H9 (cell line): ENCODE measurements at places on chromosomes 1 and 21. TPM values are rescaled to one million over a fixed set of nuclear protein-coding genes. Genes with fewer than 3 reads are reported as not detected.

- no peaks in the 10 kb centered on the region for H3K4me1 ChIP-seq
Measured at GRCh38 chr1:68723791-68724190, 226.9 kb upstream of the DEPDC1 start.

DNA sequence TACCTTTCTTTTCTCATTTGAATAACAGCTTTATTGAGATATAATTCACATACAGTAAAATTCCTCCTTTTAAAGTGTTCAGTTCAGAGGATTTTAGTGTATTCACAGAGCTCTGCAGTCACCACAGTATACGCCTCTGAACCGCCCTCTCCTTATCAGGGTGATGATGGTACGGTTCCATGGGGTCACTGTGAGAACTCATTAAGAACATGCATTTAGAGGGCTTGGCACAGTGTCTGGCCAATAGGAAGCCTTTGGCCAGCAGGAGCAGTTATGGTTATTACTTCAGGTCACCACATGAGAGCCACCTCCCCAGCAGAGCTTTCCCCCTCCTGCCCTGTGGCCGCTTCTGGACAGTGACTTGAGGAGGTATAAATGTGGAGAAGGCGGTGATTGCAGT lies 27.3 kb downstream of the KCNQ4 start:
- no peaks in the 10 kb centered on the region for H3K36me3 ChIP-seq
- H3K4me1 ChIP-seq, result no peaks in the 10 kb centered on the region
- DNase-seq, result no peak

GSTM1 gene
- total RNA-seq, result 19.5 and 20.7 TPM in 2 replicates

DCDC2B gene
- not detected in 2 replicates for total RNA-seq

DNA sequence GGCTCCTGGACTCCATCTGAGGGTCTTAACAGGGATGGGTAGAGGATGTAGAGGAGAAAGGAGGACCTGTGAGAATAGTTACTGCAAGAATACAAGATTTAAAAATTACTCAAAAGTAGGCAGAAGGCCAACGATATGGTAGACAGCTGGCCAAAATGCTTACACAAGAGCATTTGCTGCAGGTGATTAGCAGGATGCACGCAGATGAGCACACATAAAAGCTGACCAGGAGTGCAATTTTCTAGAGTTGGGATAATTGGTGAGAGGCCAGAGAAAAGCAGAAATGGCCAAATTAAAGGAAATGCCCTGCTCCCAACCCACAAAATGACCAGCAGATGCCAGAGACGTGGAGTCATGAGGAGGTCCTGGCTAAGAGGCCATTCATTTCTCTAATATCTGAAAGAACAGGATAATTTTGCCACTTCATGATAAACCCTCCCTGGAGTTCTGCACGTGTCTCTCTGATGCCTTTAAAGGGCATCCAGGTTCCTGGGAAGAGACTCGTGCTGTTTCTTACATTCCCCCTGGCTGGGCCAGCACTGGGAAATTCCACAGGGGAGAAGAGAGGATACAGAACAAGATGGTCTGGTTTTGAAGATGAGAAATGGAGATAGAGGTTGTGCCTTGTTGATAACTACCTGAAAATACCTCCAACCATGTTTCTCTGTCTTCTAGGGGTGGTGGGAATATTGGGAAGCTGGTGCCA lies 62.3 kb upstream of the KCNA3 start:
- DNase-seq, result no peak
- H3K4me3 ChIP-seq, result no peak overlapping the region
- H3K4me1 ChIP-seq, result no peaks in the 10 kb centered on the region; the same call in 1 of the 2 replicates
- H3K36me3 ChIP-seq, result no peaks in the 10 kb centered on the region
- H3K27me3 ChIP-seq, result no peaks in the 10 kb centered on the region
- H3K27ac ChIP-seq, result no peak overlapping the region

MANEAL gene
- total RNA-seq, result 22.7 and 24.2 TPM in 2 replicates

KISS1 gene
- total RNA-seq, result 0.59 and 0.68 TPM in 2 replicates

DNA sequence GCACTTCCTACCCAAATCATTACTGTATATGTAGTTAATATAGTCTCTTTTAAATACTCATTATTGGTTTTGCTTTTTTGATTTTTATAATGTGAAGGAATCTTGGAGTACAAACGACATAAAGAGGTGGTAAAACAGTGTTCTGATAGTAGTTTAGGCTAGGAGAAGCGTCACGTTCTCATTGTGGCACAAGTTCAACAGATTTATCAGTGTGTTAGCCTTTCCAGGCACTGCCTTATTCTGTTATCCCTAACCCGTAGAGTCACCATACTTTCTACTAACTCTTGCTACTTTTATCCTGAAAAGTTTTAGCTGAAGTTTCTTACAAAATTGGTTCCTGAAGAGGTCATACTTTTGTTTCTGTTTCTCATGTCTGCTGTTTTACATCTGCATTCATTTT lies 174.6 kb upstream of the CACYBP start:
- H3K27ac ChIP-seq, result no peak overlapping the region
- no peak overlapping the region for H3K4me3 ChIP-seq
- no peaks in the 10 kb centered on the region for H3K4me1 ChIP-seq

GRCh38 chr1:106515375-106515774 lies 541.1 kb upstream of the PRMT6 start:
- peaks cover 2% of the 10 kb centered on the region; the same call in 1 of the 2 replicates for H3K4me1 ChIP-seq
- DNase-seq, result no peak
- H3K36me3 ChIP-seq, result no peaks in the 10 kb centered on the region

DNA sequence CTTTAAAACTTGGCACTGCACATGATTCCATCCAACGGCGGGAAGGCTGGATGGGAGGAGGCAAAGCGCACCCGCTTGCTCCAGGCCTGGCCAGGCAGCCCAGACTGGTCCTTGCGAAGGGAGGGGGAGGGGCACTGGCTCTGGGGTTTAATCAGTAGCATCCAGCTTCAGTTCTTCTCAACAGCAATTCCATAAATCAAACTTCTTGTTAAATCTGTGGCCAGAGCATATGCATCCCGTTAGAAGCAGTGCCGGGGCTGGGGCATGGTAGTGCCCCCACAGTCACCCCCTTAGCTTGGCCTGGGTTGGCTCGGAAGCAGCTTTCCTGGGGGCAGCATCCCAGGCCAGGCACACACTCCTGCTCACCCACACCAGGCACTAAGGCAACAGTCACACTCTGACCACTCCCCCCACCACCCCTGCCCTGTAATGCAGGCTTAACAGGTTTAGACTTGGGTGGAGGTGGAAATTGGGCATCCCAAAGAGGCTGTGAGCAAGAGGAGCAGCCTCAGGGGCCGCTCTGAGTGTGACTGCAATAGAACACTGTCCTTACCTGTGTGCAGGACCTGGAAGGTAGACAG lies 94.1 kb upstream of the CASZ1 start:
- H3K27ac ChIP-seq, result no peak overlapping the region
- H3K4me3 ChIP-seq, result no peak overlapping the region
- H3K4me1 ChIP-seq, result no peaks in the 10 kb centered on the region
- H3K36me3 ChIP-seq, result no peaks in the 10 kb centered on the region
- no peak for DNase-seq

DNA sequence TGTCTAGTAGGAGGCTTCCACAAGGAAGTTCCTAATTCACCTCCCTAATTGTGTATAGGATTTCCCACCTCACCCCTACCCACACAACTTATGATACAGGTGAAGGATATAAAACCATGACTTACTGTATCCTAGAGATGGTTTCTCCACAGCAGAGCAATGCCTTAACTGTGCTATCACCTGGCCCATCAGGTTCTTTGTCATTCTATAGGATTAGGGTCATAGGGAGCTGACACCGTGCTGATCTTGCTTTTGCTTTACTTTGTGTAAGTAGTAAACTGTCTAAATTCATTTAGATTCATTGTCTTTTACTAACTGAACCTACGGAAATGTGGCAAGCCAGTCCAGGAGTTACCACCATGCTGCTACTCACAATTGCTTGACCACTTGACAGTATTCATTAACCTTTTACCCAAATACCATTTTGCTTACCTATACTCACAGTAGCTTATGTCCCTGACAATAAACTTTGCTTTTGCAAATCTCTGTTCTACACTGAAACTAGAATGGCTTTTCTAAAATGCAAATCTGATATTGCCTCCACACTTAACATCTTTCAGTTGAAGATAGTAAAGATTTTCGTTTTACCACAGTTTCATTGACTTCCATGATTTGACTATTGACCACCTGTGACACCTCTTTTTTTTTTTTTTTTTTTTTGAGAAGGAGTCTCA lies 147.6 kb downstream of the IFI44 start:
- no peaks in the 10 kb centered on the region for H3K36me3 ChIP-seq
- H3K4me3 ChIP-seq, result no peak overlapping the region
- no peaks in the 10 kb centered on the region for H3K4me1 ChIP-seq
- no peaks in the 10 kb centered on the region for H3K27me3 ChIP-seq
- no peak for DNase-seq

DNA sequence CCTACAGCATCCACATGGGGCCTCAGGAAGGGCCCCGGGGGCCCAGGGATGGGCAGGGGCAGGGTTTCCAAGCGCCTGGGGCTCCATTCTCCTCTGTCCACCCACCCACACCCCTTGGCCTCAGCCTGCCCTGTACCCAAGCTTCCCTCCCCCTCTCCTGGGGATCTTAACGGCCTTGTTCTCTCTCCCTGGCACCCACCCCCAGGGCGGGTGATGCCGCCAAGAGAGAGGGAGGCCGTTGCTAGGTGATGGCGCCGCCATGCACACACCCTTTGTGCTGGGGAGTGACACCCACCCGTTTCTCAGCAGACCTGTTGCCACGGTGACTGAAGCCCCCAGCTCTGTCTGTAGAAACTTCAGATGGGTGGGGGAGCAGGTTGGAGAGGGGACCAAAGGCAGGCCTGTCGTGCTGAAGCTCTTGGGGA lies 7.6 kb downstream of the GPR37L1 start:
- DNase-seq, result no peak
- no peak overlapping the region for H3K4me3 ChIP-seq
- no peaks in the 10 kb centered on the region for H3K27me3 ChIP-seq

DNA sequence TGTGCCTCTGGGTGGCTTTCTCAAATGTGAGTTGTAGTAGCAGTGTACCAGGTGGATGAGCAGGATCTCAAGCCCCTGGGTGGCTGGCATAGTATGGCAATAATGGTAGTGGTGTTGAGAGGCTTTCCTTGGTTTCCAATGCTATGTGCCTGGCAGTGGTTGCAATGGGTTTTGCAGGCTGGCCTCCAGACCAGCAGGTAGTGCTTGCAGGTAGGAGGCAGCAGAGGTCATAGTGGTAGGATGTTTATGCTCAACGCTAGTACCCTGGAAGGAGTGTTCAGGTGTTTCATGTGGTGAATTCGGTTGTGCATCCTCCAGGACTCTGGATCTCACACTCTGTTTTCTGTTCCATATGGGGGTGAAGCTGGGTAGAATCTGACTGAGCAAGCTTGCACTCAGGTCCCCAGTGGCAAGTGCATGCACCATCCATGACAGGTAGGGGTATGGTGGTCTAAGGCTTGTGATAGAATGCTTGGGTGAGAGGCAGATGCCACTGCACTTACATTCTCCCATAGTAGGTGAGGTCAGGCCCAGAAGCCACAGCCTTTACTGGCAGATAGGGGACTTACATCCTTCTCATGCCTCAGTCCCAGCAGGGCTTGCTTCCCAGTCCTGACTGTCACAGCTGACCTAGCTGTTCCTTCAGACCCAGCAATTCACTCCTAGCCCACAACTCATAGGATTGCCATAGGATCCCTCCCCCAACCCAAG lies 410.5 kb upstream of the LRRC7 start:
- H3K27me3 ChIP-seq, result no peaks in the 10 kb centered on the region
- H3K36me3 ChIP-seq, result peaks cover 16% of the 10 kb centered on the region
- no peak overlapping the region for H3K27ac ChIP-seq
- no peak overlapping the region for H3K4me3 ChIP-seq

DNA sequence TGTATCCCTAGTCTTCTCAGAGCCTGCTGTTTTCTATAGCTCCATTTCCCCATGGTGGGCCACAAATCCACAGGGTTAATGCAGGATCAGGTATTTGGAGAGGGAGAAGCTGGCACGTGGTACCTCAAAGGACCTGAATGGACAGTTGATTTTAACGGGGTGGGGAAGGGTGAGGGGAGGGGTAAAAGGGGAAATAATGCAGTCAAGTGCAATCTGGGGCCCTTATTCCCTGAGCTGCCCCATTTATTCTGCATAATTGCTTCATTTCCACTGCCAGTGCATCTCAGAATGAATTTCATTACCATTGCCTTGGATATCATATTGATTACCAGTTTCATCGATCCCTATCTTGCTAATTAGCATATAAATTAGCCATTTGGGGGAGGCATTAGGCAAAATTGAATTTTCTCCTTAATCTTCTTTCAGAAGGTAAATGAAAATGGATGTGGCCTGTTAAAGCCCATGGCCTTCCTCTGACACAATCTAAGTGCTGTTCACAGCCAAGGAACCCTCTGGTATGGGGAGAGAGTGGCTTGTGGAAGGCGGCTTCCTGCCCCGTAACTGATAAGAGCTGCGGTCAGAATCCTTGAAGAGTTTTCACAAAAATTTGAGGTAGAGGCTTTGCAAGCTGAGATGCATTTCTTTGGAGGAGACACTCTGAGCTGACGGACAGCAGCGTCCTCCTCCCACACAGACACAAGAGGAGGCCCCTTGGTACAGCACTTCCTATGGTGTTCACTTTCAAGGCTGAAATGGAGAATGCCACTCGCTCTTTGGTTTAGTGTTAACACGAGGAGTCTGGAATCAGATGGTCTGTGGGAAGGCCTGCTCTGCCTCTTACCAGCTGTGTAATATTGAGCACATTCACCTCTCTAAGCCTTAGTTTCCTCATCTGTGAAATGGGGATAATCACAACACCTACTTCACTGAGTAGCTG lies 34.4 kb downstream of the PHC2 start:
- no peak overlapping the region for H3K4me3 ChIP-seq
- H3K4me1 ChIP-seq, result peaks cover 4% of the 10 kb centered on the region; the same call in 1 of the 2 replicates
- no peak overlapping the region for H3K27ac ChIP-seq

GRCh38 chr1:1422465-1423244 lies 1.6 kb upstream of the ANKRD65 start:
- H3K4me3 ChIP-seq, result no peak overlapping the region; the same call in 2 of the 3 replicates
- no peaks in the 10 kb centered on the region; the same call in 1 of the 2 replicates for H3K36me3 ChIP-seq
- H3K27me3 ChIP-seq, result no peaks in the 10 kb centered on the region
- H3K27ac ChIP-seq, result no peak overlapping the region

- no peak for DNase-seq
- H3K27me3 ChIP-seq, result no peaks in the 10 kb centered on the region
- no peak overlapping the region for H3K27ac ChIP-seq
- H3K4me1 ChIP-seq, result no peaks in the 10 kb centered on the region
- H3K36me3 ChIP-seq, result no peaks in the 10 kb centered on the region
Measured at GRCh38 chr21:45817345-45817744, 164.2 kb upstream of the COL6A1 start.

- no peaks in the 10 kb centered on the region for H3K4me1 ChIP-seq
- no peak overlapping the region for H3K4me3 ChIP-seq
- no peaks in the 10 kb centered on the region for H3K27me3 ChIP-seq
- no peak overlapping the region for H3K27ac ChIP-seq
- peaks cover 9% of the 10 kb centered on the region for H3K36me3 ChIP-seq
Measured at GRCh38 chr1:29033829-29034466, 89.8 kb downstream of the TMEM200B start.

IBA57 gene
- total RNA-seq, result 11.8 and 12.6 TPM in 2 replicates

- no peak overlapping the region for H3K4me3 ChIP-seq
- H3K36me3 ChIP-seq, result 0 out of 2 replicates have a peak, but pooled peaks cover 3% of the 10 kb centered on the region
- H3K27me3 ChIP-seq, result no peaks in the 10 kb centered on the region
- H3K27ac ChIP-seq, result no peak overlapping the region
Measured at GRCh38 chr1:2573250-2573920, 13.2 kb upstream of the PRXL2B start.

DNM3 gene
- total RNA-seq, result 2.7 and 3.3 TPM in 2 replicates

GRCh38 chr1:10980094-10980577 lies 32.3 kb upstream of the TARDBP start:
- H3K27me3 ChIP-seq, result no peaks in the 10 kb centered on the region
- H3K4me1 ChIP-seq, result peaks cover 2% of the 10 kb centered on the region; the same call in 1 of the 2 replicates

NPPB gene
- 0.35 TPM in 1 of 2 replicates, not detected in the other for total RNA-seq

- H3K27ac ChIP-seq, result no peak overlapping the region
- no peak for DNase-seq
- no peaks in the 10 kb centered on the region for H3K4me1 ChIP-seq
- H3K4me3 ChIP-seq, result no peak overlapping the region
- H3K36me3 ChIP-seq, result no peaks in the 10 kb centered on the region; the same call in 2 of the 3 replicates
Measured at GRCh38 chr1:93958032-93958725, 48.9 kb upstream of the GCLM start.
